Right renal cortex interstitium (tissue), 3 donors: ENCODE measurements at places on chromosomes 5 and 9.
A peak's percentile ranks its signal among the peaks of the same experiment; 100 is the strongest.

DNA sequence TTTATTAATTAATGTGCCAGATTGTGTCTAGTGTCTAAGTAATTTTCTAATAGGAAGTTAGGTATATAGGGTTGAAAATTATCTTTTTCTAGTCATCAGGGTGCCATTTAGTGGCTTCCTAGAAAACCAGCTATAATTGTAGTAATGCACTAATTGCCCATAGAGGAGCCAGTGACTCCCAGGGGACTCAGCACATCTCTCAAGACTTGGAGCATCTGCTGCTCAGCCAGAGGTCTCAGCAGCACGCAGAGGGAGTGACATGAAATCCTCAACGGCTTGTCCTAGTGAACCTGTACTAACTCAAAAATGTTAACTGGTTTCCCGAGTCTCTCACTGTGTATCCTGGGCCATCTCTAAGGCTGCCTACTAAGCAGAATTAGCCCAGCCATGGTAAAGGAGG, 78.2 kb upstream of the MAN2A1 start:
- DNase-seq: no peak

- no peak for DNase-seq
Observed at GRCh38 chr9:4788703-4789102, 4.0 kb upstream of the RCL1 start.

- no peak for DNase-seq
Observed at GRCh38 chr9:88559661-88560060, 24.7 kb downstream of the NXNL2 start.

- no peak for DNase-seq
Observed at GRCh38 chr5:98872674-98873073, 56.1 kb downstream of the CHD1 start.

- DNase-seq: no peak
Observed at GRCh38 chr5:32630867-32631491, 45.6 kb downstream of the SUB1 start.

GRCh38 chr9:70614786-70615463, 200.5 kb upstream of the KLF9 start:
- no peak for DNase-seq

- no peak for DNase-seq
Observed at GRCh38 chr5:97923997-97924396, 741.0 kb upstream of the RIOK2 start.

DNA sequence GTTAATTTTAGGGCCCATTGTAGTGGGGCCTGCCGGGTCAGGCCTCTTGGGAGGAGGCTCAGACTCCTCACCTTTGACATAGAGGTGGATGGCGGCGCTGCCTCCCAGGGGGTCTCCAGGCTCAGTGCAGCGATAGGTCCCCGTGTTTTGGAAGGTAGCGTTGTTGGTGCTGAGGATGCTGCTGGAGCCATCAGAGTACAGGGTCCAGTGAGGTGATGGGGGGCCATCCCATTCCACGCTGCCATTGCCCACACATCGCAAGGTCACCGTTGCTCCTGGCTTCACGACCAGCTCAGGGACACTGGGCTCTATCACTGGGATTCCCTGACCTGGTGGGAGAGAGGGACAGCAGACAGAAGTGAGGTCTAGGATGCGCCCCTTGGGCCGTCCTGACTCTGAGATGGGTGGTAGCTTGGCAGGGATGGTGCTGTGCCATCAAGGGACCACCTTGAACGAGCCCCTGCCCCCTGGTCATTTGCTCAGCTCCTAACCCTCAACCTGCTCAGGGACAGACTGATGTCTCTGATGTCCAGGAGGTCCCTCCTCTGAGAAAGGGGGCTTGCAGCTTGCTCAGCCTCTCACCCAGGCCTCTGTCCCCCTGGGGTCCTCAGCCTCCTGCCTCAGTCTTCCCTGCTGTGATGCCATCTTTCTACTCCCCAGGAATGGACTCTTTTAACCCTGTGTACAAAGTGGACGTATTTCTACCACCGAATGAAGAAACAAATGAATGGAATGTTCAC, 5.5 kb downstream of the CSF1R start:
- DNase-seq: no peak

GRCh38 chr9:123400926-123401503, 45.0 kb downstream of the CRB2 start:
- DNase-seq: no peak

GRCh38 chr9:32672469-32672868, 37.0 kb upstream of the TAF1L start:
- DNase-seq: no peak

DNA sequence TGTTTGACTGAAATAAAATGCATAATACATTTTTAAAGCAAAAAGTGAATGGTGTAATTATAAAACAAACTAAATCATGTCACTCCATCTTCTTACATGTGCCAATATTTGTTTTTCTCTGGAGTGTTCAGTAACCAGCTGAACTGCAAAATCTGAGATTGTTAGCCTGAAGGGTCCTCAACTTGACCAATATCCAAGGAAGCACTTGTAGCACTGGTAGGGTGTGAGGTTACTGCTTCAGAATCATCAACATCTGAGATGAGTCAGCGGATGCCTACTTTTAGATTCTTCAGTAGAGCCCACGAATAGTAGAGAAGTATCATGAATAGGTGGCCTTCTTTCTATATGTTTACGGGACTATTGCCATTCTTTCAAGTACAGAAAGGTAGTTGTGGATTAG, 226.7 kb downstream of the TLE4 start:
- DNase-seq: no peak

DNA sequence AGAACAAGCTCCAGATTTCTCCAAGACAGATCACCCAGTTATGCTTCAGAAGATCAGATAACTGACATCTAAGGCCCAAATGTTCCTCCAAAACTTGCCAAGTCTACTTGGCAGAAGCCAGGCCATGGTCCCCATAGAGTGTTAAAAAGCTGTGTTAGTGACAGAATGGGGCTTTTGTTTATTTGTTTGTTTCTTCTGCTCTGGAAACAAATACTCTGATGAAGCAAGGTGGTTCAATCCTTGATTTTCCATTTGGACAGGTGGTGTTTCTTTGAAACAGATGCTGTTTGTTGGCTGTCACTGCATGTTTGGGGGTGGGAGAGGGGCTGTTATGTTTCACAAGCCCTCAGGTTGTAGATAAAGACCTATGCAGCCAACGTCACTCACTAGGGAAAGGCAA, 264.0 kb downstream of the FAM114A2 start:
- DNase-seq: no peak

- DNase-seq: no peak
Observed at GRCh38 chr9:116502746-116503145, 184.4 kb upstream of the TRIM32 start.

- no peak for DNase-seq
Observed at GRCh38 chr5:6483880-6484382, 35.3 kb downstream of the UBE2QL1 start.

DNA sequence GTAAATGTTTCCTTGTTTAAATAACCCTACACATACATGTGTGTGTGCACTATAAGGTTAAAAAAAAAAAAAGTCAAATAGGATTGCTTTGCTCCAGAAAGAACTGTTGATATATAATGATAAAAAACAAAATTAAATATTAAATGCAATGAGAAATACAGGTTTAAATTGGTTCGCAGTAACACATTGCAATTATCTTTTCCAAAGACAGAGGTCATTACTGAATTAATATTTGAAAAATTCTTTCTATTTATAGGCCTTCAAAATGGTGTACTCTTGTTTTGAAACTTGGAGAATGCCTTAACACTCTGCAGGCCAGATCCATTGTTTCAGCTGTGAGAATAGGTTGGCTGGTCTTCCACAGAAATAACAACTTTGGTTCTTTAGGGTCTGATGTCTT, 319.0 kb upstream of the NUDT12 start:
- no peak for DNase-seq

GRCh38 chr5:6039111-6039510, 339.2 kb downstream of the MED10 start:
- DNase-seq: no peak

DNA sequence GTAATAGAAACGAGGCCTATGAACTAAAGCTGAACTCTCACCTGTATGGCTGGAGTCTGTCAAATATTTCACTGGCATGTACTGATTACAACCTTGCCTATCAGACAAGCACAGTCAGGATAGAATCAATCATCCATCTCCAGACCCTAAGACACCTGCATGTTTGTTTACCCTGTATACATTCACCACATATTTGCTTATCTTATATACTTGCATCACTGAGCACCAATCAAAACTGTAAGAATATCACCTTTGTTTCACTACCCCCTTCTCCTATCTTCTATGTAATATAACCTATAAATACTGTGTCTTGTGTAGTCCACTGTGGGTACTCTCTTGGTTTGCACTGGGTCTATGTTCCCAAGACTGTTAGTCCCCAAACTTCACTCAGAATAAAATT, 1085.7 kb downstream of the TAF11L14 start:
- no peak for DNase-seq

DNA sequence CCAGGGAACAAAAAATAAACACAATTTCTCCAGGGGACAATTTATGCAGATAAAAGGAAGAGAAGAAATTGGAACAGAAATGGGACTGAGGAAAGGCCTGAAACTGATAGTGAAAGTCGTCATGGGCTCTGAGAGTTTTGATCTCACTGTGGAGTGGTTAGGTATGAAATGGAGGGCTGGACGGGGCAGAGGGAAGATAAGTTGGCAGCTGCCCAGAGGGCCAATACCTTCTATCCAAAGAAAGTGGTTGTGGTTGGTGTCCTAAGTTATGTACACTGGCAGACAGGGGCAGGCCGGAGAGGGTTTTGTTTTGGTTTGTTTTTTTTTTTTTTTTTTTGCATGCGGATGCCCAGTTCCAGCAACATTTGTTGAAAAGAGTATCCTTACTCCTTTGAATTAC, 46.1 kb downstream of the ZNF618 start:
- DNase-seq: no peak

DNA sequence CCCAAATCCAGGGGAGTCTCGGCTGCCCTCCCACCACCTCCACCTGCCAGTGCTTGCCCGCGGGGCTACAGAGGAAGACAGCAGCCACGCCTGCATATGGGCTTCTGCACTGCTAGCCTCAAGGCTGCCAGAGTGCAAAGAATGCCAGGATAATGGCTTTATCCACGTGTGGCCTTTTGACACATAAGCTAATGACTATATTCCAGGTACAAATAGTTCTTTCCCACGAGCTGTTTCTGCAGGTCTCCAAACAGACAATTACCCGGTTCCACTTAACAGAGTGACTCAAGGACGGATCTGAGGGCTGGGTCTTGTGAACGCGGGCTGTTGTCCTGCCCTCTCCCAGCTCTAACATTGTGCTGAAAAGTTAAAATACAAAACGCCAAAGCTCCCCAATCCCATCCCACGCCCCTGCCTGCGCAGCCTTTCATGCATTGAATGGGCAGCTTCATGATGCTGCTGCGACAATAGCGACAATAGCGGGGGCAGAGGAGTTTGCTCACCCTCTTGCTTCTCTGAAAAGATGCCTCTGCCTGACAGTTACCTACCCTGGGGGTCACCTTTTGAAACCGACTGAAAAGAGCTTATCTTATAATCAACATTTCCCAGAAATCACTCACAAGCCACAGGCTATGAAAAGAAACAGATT, 39.1 kb upstream of the MSH3 start:
- no peak for DNase-seq

- no peak for DNase-seq
Observed at GRCh38 chr5:173920024-173920753, 32.0 kb downstream of the CPEB4 start.

- peak; percentile 19 for DNase-seq
Observed at GRCh38 chr5:135398160-135398854, 724 bp downstream of the MACROH2A1 start.

DNA sequence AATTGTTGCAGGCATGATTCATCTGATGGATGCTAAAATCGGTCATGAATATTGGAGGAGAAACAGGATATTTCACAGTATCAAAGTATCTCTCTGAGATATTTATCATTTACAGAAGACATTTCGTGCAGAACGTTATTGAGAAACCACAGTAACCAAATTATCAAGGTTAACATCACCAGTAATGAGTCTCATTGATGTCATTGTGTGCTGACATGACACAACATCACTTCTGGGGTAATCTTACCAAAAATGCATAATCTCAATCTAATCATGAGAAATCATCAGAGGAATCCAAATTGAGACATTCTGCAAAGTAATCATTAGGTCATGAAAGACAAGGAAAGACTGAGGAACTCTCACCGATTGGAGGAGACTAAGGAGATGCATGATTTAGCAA, 42.7 kb downstream of the C5orf22 start:
- DNase-seq: no peak

DNA sequence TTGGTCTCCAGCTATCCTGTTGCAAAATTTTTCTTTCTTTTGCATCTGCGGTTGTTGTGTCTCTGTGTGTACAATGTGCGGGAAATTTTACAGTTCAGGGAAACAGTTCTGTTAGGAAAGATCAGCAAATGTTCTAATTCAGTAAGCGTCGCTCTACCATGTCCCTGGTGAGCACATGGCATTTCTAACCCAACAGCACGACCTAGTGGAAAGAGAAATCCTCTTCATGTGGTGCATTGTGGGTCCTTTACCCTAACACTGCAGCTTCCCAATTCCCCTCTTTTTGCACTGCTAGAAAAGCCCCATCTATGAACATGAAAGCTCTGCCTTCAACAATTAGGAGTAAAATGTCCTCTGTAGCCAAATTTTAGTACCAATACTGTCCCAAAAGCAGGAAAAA, 974.2 kb upstream of the CDH9 start:
- DNase-seq: no peak

- DNase-seq: no peak
Observed at GRCh38 chr9:3281399-3281798, 244.4 kb downstream of the RFX3 start.

DNA sequence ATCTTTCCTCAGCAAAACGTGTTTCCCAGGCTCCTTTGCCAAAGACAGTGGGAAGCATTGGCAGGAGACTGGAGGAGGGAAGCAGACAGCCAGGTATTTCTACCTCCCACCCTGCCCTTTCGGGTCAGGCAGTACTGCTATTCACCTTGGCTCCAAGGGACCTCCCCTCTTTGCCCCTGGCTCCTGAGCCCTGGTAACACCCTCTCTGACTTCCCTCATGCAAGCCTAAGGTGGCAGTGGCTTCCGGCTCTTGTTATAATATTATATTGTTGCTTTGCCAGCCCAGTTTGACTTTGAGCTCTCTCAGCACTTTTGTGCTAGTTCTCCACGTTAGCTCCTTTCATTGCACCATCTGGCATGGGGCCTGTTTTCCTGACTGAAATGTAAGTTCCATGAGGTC, 81.6 kb upstream of the IFNK start:
- no peak for DNase-seq

- DNase-seq: no peak
Observed at GRCh38 chr5:66363097-66363496, 219.0 kb downstream of the SREK1 start.

GRCh38 chr9:80292231-80292630, 720.5 kb downstream of the TLE4 start:
- no peak for DNase-seq

GRCh38 chr9:113712053-113712452, 164.1 kb upstream of the ZNF618 start:
- no peak for DNase-seq

DNA sequence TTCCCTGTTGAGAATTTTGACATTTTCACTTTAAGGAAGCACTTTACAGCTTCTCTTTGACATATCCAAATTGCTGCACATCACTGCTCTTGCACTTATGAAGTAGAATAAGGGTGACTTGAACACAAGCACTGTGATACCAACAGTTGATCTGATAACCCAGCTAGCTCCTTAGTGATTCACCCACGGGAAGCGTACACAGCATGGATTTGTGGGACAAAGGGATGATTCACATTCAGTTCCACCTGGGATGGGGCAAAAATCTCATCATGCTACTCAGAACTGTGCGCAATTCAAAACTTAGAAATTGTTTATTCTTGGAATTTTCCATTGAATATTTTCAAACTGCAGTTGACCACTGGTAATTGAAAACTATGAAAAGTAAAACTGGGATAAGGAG, 1565.5 kb upstream of the CDH9 start:
- no peak for DNase-seq

- no peak for DNase-seq
Observed at GRCh38 chr9:36828611-36829013, 205.5 kb downstream of the PAX5 start.

GRCh38 chr5:38790268-38790667, 55.5 kb upstream of the OSMR start:
- no peak for DNase-seq
